NK-92 treated with Interleukin-12 subunit alpha and Interleukin-12 subunit beta, amount 100 ng/mL, for 24 hours (cell line): ENCODE measurements at places on chromosomes 11 and 22.

DNA sequence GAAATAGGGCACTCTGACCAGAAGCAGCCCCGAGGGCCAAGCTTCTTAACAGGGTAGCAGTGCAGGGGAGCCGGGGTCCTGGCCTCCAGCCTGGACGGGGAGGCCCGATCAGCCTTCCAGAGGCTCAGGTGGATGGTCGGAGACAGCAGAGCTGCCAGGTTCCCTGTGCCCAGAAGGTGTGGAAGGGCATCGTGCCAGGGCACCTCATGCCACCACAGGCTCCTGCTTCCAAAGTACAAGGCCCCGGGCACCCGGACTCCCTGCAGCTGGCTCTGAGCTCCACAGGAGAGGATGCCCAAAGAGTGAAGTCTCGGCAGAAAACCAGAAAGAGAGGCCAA, 14.3 kb downstream of the EHD1 start:
- no peak for DNase-seq

DNA sequence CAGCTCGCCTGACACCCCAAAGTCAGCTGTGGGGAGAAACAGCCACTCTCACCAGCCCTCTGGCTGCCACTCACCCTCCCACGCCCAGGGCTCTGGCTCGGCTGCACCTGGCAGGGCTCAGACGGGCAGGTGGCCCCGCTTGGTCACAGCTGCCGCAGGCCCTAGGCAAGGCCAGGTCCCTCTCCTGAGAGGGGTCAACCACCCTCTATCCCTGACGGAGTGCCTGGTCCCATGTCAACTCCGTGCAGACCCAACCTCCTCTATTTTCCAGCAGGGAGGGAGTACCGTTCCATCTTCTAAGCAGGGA, 1.9 kb downstream of the MAP4K2 start:
- no peak for DNase-seq

DNA sequence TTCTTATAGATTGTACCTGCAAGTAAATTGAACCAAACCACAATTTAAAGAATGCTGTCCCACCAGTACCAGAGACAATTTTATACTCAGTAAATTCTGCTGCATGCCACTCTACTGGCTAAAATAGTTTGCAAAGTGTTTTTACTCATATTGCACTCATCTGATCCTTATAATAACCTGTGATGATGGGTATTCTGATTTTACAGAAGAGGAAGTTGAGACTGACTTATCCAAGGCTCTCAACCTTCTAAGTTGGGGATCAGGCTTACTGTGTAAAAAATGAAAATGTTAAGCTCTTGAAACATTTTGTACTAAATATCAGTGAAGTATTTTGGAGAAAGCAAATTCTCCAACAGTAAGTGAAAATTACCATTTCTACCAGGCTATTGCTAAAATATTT, 37.9 kb downstream of the RNF169 start:
- no peak for DNase-seq

- DNase-seq, result no peak
Measured at GRCh38 chr11:69213316-69213715, 57.6 kb downstream of the SMIM38 start.

GRCh38 chr11:128939591-128939990, 3.1 kb downstream of the TP53AIP1 start:
- DNase-seq, result no peak

GRCh38 chr22:23180893-23181720, 798 bp downstream of the BCR start:
- no peak for DNase-seq

DNA sequence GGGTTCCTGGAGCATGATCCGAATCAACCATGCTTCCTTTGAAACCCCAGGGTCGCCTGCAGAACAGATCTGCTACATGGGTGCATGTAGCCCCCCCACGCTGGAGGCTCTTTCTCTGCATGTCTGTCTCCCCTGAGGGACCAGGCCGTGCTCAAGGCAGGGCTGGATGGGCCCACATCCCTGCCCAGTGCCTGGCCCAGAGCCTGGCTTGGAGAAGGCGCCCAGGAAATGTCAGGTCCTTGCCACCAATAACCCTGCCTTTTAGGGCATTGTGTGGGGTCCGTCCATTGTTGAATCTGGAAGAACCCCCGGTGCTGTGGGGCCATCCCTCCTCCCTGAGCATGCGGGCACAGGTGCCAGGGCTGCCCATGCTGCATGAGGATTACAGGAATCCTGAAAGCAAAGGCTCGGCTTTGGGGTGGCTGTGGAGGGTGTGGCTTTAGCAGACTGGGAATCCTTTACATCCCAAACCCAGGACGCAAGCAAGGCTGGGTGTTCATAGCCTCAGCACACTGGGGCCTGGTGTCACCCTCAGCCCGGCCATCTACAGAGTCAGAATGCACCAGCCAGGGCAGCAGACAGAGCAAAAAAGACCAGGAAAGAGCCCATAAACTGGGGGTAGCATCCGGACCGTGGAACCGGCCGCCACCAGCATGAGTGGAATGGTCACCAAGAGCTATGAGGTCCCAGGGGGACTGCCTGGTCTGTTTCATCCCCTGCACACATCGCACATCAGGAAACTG, 48.2 kb downstream of the RTL6 start:
- DNase-seq, result no peak

DNA sequence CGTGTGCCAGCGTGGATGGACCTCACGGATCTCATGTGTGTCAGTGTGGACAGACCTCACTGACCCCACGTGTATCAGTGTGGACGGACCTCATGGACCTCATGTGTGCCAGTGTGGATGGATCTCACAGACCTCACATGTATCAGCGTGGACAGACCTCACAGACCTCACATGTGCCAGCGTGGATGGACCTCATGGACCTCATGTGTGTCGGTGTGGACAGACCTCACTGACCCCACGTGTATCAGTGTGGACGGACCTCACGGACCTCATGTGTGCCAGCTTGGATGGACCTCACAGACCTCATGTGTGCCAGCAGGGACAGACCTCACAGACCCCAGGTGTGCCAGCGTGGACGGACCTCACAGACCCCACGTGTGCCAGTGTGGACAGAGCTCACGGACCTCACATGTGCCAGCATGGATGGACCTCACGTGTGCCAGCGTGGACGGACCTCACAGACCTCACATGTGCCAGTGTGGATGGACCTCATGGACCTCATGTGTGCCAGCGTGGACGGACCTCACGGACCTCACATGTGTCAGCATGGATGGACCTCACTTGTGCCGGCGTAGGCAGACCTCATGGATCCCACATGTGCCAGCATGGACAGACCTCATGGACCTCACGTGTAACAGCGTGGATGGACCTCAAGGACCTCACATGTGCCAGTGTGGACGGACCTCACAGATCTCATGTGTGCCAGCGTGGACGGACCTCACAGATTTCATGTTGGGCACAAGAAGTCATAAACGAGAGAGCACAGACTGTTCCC, 18.2 kb downstream of the TTLL8 start:
- no peak for DNase-seq

DNA sequence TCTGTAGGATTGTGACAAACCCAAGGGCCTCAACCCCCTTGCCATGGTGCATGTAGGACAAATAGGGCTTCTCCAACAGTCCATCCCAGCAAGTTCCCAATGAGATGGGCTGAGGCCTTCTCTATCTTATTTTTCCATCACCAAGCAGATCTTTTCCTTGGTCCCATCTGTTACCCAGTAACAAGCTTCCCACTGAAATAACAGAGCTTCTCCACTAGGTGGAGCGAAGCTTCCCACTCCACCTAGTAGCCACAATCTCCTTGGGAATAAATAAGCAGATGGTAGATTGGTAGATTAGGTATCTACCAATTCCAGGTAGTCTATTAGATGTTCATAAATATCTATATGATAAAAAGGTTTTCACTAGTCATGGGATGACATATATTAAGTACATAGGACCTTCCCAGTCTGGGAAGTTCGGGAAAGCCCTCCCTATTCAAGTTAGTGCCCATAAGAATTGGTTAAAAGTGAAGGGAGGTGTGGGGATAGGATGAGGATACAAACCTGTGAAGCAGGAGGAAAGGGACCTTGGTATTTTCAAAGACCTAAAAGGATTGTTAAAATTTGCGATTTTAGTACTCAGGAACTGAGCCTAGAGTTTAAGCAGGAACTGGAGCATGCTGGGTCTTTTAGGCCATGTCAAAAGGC, 5.9 kb upstream of the OR52L1 start:
- DNase-seq, result no peak

DNA sequence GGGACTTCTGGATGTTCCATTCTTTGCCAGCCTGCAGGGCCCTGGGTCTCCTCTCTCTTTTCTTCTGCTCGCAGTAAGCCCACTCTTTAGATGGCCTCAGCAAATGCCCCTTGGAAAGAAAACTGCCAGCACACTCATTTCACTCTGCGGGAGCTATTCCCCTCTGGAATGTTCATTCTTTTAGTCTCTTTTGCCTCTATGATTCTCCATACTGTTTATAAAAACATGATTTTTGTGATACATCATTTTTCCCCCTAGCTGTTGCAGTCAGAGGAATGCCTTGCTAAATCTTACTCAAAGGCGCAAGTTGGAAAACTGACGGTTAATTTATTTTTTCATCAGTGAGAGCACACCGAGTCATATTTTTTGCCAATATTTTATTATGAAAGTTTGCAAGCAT, 184.9 kb downstream of the SNX19 start:
- no peak for DNase-seq

- no peak for DNase-seq
Measured at GRCh38 chr11:11588891-11589290, 32.9 kb downstream of the GALNT18 start.

- no peak for DNase-seq
Measured at GRCh38 chr11:18540207-18541009, 13.7 kb upstream of the TSG101 start.

DNA sequence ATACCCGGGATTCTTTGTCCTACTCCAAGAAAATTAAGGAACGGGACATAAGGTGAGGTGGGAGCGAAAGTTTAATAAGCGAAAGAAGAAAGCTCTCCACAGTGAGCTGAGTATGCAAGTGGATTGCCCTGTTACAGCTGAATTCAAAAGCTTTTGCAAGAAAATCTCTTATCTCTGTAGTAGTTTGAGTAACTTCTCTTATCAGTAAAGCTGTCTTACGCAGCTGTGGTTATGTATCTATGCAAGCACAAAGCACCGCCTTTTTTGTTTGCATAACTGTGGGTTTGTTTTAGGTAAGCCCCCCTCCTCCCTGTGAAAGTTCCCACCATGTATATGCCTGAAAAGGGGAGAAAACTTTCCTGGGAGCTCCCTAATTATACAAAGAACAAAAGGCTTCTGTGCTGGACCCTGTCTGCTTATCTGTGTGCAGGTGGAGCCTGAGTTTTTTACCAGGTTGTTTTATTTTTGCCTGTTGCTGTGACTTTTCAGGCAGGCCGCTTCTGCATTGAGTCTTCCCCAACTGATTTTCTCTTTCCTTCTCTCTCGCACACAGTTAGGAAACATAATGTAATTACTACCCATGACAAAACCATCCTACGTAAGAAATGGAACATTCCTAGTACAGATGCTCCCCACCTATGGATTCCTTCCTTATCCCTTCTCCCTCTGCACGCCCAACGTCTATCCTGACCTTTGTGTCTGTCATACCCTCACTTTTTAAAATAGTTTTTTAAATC, 837 bp upstream of the PLAAT5 start:
- no peak for DNase-seq

GRCh38 chr11:134555510-134555909, 143.5 kb upstream of the B3GAT1 start:
- DNase-seq, result no peak
